Stomach (tissue), 19 donors: ENCODE measurements at places on chromosomes 6 and 20.
A peak's percentile ranks its signal among the peaks of the same experiment; 100 is the strongest.

DNA sequence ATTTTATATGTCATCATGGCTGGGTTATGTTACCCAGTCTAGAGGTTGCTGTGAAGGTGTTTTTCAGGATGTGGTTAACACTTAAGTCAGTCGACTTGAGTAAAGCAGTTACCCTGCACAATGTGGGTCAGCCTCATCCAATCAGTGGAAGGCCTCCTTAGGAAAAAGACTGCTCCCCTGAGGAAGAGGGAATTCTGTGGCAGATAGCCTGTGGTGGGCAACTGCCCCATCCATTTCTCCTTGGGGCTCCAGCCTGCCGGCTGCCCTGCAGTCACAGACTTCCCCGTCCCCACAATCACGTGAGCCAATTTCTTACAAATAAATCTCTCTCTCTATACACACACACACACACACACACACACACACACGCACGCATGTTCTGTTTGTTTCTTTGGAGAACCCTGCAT is 34.5 kb upstream of the MPC1 start:
- H3K27ac ChIP-seq, result no peak overlapping the region
- DNase-seq, result peak; percentile 56
- peaks cover 96% of the 10 kb centered on the region for H3K36me3 ChIP-seq
- peaks cover 18% of the 10 kb centered on the region for H3K4me1 ChIP-seq

DNA sequence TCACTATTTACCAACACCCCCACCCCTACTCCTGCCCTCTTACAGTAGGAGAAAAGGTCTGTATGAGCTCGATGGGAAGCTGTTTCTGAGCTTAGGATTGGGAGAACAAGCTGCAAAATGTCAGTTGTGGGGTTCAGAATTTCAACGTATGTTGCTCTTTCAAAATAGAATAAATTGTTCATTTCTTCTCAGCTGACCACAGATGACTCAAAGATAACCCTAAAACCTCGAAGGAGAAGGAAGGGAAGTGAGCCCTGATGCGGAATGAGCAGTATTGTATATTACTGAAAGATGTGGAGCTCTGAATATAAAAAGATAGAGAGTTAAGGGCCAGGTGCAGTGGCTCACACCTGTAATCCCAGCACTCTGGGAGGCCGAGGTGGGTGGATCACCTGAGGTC is 35.9 kb upstream of the MYLIP start:
- H3K4me1 ChIP-seq, result peaks cover 3% of the 10 kb centered on the region
- no peak for DNase-seq
- no peaks in the 10 kb centered on the region for H3K36me3 ChIP-seq
- no peak overlapping the region for H3K4me3 ChIP-seq
- H3K27ac ChIP-seq, result no peak overlapping the region
- no peaks in the 10 kb centered on the region for H3K27me3 ChIP-seq

DNA sequence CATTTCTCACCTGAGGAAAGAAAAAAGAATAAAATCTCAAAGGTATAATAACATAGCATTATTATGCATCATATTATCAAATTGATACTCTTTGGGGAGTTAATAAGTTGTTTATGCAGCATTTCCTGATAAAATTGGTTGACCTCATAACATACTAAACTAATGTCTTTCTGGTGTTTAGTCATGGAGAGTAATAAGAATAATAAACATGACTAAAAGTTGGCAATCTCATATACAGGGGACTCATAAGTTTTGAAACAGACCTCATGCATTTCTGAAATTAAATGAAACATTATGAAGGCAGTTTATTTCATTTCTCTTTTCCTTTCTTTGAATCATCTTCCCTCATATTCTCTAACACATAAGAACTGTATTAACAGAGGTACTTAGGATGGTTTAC is 60.5 kb upstream of the PRDM1 start:
- H3K4me1 ChIP-seq, result peaks cover 5% of the 10 kb centered on the region
- no peaks in the 10 kb centered on the region for H3K27me3 ChIP-seq
- no peak for DNase-seq
- no peak overlapping the region for H3K4me3 ChIP-seq
- H3K36me3 ChIP-seq, result no peaks in the 10 kb centered on the region

DNA sequence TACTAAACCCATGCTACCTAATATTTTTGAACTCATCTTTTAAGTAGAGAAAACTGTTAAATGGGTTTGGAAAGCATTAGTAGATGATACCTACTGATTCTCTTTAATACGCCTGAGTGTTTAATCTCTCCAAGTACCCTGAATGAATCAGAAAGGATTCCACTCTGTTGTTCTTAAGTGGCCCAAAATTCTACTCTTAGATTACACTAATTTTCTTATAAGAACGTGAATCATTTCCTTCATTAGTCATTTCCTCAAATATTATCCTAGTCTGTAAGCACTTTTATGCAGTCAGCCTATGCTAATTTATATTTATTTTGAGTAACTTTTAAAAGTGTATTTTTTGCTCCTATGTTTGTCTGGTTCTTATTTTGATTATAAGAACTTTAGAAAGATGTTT is 380.0 kb downstream of the BTBD9 start:
- no peak overlapping the region for H3K4me3 ChIP-seq
- no peak for DNase-seq
- H3K27me3 ChIP-seq, result no peaks in the 10 kb centered on the region
- no peaks in the 10 kb centered on the region for H3K4me1 ChIP-seq
- H3K27ac ChIP-seq, result no peak overlapping the region

GRCh38 chr20:21134883-21135493 is 9.1 kb downstream of the KIZ start:
- no peak overlapping the region for H3K27ac ChIP-seq
- DNase-seq, result no peak
- H3K4me1 ChIP-seq, result no peaks in the 10 kb centered on the region
- H3K36me3 ChIP-seq, result peaks cover 3% of the 10 kb centered on the region

GRCh38 chr6:137717074-137718073 is 149.7 kb upstream of the TNFAIP3 start:
- no peaks in the 10 kb centered on the region for H3K36me3 ChIP-seq
- peak; percentile 73 for DNase-seq
- H3K27ac ChIP-seq, result no peak overlapping the region
- H3K27me3 ChIP-seq, result no peaks in the 10 kb centered on the region
- no peaks in the 10 kb centered on the region for H3K4me1 ChIP-seq
